Stimulated activated CD8-positive, alpha-beta memory T cell treated with anti-CD3 and anti-CD28 coated beads, Interleukin-15, amount 100 ng/mL, for 1 hour (primary cell): ENCODE measurements at places on chromosomes 1 and 21.

- DNase-seq: no peak
Observed at GRCh38 chr1:226788965-226789364, 49.9 kb upstream of the ITPKB start.

DNA sequence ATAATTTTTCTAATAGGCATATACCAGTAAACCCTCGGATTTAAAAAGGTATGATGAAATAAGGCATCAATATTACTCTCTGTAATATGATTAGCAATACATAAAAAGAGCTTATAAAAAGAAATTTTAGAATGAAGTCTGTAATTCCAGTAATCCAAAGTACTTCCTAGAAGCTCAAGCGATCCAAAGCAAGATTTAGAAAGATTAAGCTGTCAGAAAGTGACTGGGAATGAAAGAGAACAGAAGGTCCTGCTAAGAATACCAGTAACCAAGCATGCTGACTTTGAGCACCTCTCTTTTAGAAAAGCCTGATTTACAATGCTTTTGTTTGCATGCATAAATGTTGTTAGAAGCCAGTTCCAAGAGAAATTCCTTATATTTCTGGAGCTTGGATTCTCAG is 125.1 kb downstream of the GIPC2 start:
- no peak for DNase-seq

- DNase-seq: no peak
Observed at GRCh38 chr1:22807340-22807739, 96.7 kb downstream of the EPHB2 start.

DNA sequence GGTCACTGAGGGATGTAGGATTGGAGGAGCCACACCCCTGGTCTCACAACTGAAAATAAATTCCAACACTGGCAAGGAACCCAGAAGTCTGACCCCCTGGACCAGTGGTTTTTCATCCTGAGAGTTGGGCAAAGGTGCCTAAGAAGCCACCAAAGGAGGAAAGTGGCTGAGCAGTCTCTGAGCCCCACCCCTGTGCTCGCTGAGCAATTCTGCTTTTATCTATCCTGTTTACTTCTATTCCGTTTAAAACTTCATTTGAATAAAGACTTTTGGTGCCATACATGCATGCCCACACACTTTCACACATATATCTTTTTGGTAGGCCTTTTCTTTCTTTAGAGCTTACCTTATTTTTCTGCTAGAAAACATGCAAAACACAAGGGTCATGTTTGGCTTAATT is 13.9 kb upstream of the CD53 start:
- DNase-seq: no peak

DNA sequence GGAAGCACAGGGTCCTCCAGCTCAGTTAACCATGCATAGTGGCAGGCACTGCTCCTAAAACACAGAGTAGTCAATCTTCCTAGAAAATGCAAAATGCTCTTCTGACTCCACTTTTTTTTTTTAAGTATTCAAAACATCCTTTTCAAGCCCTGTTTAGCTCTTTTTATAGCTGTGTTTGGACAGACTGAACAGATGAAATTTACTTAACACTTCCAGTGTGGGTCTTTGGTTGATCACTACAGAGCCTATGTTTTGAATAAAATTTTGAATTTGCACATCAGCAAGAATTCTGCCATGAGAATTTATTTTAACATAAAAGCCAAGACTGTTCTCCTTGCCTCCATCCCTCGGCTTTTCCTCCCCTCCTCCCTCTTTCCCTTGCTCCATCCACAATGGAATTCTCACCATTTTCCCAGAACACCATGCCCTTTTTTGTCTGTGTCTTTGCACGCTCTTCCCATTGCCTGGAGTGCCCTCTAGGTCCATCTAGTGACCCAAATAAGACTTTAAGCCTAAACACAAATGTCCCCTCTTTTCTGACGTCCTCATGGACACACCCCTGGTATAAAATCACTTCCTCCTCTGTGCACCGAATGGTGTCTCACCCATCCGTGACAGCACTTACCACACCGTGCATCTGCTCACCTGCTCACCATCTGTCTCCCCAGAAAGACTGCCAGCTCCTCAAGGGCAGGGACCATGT is 24.0 kb upstream of the CPT2 start:
- DNase-seq: no peak

GRCh38 chr1:39076127-39076798 is 50.1 kb downstream of the NDUFS5 start:
- DNase-seq: no peak

GRCh38 chr1:230025686-230026085 is 41.4 kb upstream of the GALNT2 start:
- DNase-seq: no peak

- DNase-seq: no peak
Observed at GRCh38 chr1:104636581-104636980, 886.9 kb downstream of the AMY1C start.

GRCh38 chr1:212162635-212163034 is 122.6 kb upstream of the PPP2R5A start:
- no peak for DNase-seq

DNA sequence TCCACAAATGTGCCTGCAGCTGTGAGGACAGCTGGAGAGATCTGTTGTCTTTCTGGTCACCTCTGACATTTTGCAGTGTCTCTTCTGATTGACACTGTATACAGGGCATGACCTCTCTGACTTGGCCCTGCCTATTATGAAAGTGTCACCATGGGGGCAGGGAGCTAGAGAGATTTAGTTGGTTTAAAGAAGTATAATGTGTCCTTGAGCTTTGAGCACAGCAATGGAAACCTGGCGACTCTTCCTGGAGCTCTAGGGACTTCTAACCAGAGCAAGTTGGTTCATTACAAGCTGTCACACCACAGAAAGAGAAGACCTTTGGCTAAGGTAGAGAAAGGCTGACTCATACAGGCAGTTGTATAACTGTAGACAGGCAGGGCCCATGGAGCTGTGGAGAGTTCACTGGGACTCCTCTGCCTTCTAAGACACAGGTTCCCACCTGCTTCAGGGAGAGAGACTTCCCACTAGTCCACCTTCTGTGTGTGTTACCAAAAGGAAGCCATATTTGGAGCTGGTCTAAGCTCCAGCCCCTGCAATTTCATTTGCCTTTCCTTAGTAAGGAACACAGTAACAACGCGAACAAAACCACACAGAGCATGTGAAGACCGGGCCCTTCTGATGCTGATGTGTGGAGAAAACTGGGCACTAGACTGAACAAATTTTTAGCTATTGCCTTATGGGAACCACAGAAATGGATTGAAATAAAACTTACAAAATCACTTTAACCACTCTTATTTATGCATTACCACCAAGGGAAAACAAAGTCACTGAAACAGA is 90.5 kb upstream of the ADAR start:
- DNase-seq: no peak

DNA sequence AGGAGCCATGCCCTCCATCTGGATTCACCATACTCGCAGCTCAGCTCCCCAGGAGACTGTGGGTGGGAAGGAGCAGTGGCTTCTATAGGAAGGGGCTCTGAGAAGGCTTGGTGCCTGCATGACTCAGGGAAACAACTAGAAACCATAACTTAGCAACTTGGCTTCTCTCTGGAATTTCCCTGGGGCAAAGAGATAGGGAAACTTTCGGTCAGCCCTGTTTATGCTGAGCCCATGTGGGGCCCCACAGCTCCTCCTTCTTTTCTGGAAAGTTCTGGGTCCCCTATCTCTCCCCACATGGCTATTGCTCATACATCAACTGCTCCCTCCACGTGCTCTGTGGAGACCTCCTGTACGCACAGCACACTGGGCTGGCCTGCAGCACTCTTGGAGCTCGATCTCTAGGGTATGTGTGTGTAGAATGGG is 39.3 kb downstream of the PLEKHA6 start:
- DNase-seq: no peak

DNA sequence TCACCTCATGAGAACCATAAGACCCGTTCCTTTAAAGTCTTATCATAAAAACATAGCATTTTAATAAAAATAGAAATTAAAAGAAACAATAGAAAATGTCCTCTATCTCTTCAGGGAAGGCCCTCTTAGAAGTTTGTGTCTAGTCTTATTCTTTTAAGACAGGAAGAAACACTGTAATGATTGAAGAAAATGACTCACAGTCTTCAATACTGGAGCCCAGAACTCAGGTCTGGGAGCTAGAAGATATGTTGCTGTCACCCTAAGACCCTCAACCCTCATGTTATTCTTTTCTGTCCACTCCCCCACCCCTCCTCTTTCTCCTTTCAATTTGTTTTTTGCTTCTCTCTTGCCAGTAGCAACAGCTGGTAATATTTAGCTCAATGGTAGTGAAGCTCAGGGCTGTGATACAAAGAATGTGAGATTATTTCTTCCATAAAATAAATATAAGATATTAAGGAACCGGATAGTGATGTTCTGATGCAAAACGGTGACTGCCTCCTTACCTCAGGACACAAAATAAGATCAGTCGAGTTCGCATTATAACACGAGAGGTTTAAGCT is 12.0 kb downstream of the DUSP10 start:
- no peak for DNase-seq

- no peak for DNase-seq
Observed at GRCh38 chr1:193415256-193415655, 228.8 kb upstream of the B3GALT2 start.

DNA sequence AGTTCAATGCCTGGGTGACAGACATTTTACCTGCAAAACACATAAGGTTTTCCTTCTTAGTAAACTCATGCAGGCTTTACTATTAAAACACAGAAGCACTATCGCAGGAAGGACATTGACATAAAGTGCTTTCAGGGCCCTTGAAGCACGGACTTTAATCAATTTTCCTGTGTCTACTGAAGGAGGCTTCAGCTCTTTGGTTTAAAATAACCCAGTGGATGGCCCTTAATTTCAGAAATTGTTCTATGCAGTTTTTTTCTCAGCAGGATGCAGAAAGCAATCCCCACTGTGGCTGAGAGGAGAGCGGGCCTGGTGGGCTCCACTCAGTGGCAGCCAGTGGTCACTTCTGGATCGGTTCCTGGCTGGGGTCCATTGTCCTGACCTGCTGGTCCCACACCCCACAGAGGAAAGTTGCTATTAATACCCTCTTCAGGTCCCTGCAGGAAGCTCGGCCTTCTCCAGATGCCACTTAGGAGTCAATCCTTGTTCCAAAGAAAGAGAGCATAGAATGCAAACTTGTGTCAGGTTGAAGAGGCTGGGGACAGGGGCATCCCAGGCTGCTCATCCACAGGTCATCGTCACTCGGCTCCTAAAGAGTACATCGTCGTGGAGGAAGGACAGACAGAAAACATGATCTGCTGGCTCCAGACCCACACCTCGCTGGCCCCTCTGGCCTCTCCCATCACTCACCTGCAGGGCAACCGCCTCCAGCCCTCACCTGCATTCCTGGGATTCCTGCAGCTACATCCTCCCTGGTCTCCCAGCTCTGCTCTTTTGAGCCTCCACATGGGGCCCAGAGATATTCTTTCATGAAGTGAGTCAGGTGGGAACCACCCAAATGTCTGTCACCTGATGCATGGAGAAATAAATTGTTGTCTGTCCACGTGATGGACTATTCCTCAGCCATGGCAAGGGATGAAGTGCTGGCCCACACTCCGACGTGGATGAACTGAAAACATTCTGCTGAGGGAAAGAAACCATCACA is 153.1 kb downstream of the PSMG1 start:
- no peak for DNase-seq

DNA sequence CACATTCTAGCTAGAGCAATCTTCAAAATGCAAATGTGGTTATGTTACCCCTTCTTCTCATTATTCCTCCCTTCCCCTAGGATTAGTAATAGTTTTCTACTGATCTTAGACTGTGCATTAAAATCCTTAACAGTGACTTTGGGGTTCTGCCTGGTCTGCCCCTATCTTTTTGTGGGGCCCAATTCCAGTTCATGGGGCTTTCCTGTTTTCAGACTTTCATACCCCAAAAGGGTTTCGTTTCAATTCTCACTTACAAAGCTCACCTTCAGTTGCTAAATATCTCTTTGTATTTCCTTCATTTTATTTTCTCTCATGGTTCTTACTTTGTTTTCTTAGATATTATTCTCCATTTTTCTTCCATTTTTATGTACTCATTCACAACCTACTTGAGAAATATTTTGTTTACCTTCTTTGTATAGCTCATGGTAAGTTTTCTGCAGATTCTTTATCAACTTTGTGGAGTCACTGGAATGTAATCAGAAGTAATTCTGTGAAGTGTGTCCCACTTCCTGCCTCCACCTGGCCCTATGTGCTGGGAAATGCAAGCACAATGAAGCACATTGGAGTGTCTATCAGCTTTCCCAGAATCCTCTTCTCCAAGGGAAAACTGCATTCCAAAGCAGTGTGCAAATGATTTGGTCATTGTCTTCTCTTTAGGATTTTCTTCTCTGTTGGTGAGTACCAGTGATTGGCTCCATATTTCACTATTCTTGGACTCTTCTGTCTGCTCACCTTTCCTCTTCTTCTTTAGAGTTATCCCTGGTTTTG is 350.2 kb downstream of the ZNF326 start:
- no peak for DNase-seq

DNA sequence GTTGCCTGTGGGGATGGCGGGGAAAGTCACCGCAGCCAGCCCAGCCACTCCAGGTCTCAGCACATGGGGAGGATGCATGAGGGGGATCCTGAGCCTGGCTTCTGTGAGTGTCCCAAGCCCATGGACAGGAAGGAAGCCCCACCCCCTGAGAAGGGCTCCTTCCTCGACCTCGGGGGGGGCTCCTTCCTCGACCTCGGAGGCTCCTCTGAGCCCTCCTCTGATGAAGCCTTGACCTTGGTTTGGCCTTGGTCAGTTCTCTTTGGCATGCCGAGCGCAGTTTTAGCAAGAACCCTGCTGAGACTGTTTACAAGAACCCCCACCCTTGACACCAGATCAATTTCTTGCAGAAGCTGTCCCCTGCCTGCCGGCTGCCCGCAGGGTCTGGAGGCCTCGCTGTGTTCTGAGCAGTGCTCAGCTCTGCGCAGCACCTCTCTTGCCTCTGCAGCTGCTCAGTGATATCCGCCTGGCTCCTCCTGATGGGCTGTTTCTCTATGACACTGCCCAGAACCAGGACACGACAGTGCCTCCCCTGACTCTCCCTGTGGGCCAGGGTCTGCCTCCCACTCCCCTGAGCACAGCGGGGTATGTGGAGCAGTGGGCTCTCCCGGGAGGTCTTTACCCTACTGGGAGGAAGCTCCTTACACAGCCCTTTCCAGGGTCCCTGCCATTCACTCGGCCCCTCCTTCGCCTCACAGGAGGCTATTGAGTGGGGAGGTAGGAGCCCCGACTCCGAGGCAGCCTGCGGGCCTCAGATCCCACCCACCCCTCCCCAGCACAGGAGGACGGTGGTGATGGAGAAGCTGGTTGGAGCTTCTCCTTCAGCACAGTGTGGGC is 15.4 kb downstream of the ACTRT2 start:
- no peak for DNase-seq

DNA sequence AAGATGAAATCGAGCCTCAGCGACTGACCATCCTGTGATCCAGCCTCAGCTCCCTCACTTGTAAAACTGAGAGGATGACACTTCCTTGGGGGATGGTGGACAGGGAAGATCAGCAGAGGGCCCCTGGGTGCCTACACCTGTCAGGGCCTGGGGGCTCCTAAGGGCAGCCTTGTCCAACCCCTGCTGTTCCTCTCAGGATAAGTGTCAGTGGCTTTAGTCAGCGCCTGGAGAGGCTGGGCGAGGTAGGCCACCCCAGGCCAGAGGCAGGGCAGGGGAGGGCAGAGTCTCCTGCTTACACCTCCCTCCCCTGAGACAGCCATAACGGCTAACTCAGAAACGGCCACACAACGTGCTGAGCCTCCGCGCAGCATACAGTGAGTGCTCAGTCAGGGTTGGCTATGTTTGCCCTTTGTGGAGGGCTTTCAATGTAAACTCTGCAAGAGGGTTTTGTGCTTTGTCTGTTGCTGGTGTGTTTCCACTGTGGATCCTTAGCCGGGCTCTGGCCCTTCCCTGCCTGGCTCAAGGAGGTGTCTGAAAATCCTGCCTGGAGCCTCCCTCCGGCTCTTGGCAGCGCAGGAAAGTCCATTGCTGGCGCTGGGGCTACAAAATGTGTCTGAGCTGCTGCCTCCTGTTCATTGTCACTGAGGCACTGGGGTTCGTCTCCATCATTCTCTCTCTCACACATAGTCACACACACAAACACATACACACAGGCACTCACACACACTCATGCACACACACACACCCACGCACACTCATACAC is 588.4 kb downstream of the PTPRU start:
- no peak for DNase-seq
